ENCODE measurements at places on chromosomes 4 and X.

DNA sequence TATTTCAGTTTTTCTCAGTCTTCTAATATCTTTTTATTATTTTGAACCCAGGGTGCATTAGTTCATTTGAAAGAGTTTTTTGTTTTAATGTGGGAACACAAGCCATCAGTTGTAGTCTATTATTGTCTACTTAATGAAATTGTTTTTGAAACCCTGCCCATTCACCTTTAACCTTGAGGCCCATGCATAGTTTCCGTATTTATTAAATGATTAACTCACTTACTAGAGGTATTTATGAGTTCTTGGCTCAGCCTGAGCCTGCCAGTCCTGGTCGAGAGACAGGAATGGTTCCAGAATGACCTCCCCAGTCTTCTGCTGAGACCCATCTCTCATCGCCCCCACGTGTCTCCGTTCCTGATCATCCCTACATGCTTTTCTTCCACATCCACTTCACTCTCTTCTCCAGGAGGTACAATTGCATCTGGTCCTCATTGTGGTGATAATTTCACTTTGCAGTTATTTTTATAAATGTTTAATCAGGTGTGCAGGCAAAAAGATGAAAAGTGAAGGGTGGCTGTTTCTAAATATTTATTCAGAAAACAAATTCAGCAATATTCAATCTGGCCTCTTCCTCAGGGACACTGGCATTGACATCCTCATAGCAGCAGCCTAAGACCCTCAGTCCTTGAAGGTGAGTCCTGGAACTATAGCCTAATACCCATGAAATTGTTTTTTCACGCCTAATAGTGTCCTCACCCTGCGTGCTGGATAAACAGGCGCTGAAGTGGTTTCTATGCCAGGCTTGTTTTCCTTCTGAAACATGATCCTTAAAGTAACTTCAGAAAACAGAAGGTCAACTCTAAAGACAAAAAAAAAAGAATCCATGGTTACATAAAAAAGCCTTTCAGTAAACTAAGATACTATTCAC lies 112.8 kb downstream of the KDR start:
- no peak for DNase-seq

- peak; percentile 88 for DNase-seq
Observed at GRCh38 chrX:48937054-48937907, 18.5 kb upstream of the PIM2 start.

GRCh38 chrX:40153345-40154249 lies 55.8 kb upstream of the BCOR start:
- no peak for DNase-seq

DNA sequence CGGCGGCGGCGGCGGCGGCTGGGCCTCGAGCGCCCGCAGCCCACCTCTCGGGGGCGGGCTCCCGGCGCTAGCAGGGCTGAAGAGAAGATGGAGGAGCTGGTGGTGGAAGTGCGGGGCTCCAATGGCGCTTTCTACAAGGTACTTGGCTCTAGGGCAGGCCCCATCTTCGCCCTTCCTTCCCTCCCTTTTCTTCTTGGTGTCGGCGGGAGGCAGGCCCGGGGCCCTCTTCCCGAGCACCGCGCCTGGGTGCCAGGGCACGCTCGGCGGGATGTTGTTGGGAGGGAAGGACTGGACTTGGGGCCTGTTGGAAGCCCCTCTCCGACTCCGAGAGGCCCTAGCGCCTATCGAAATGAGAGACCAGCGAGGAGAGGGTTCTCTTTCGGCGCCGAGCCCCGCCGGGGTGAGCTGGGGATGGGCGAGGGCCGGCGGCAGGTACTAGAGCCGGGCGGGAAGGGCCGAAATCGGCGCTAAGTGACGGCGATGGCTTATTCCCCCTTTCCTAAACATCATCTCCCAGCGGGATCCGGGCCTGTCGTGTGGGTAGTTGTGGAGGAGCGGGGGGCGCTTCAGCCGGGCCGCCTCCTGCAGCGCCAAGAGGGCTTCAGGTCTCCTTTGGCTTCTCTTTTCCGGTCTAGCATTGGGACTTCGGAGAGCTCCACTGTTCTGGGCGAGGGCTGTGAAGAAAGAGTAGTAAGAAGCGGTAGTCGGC lies 528 bp downstream of the FMR1 start:
- no peak for DNase-seq

GRCh38 chrX:40966213-40966820 lies 118.9 kb upstream of the USP9X start:
- DNase-seq = no peak

DNA sequence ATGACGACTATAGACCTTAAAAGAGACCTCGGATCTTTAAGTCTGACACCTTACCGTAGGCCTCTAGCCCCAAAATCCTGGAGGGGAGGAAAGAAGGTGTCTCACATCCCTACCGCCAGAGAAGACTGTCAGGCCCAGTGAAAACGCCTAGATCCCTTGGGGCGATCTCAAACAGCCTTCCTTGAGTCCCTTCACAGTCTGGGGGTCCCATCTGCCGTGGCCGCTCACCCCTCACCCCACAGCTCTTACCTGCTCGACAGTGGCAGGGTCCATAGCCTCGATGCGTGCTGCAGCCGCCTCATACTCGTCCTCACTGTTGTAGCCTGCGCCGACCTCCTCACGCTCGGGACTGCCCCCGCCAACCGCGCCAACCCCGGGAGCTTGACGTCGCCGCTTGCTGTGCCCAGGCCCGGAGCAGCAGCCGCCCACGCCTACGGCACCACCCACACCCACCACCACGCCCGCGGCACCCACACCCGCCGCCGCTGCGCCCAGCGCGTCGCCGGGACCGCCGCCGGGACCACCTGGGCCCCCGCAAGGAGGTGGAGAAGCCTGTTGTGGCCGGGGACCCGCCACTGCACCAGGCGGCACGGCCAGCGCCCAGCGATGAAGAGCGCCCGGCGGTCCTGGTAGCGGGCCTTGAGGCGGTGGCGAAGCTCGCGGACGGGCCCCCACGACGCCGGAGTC lies 536 bp downstream of the OTUD5 start:
- no peak for DNase-seq

GRCh38 chr4:180380733-180381132 lies 1862.5 kb upstream of the TENM3 start:
- no peak for DNase-seq

GRCh38 chr4:94828882-94829281 lies 71.1 kb downstream of the BMPR1B start:
- DNase-seq = no peak

DNA sequence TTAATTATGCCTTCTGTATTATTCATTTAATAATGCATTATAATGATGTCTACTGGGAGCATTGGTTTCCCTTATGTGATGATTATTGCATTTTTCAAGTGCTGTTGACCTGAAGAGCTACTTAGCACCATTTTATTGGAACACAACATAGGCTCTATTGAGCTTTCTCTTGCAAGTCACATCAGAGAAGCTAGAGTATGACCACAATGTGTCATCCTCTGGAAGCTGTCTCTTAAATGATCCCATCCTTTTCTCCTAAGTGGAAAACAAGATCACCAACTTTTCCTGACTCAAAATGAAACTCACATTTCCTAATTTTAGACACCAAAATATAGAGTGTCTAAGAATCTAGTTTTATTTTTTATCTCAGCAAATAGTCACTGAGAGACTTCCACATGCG lies 1451.9 kb downstream of the PCDH7 start:
- no peak for DNase-seq

- DNase-seq = no peak
Observed at GRCh38 chr4:31124008-31124585, 403.9 kb downstream of the PCDH7 start.

DNA sequence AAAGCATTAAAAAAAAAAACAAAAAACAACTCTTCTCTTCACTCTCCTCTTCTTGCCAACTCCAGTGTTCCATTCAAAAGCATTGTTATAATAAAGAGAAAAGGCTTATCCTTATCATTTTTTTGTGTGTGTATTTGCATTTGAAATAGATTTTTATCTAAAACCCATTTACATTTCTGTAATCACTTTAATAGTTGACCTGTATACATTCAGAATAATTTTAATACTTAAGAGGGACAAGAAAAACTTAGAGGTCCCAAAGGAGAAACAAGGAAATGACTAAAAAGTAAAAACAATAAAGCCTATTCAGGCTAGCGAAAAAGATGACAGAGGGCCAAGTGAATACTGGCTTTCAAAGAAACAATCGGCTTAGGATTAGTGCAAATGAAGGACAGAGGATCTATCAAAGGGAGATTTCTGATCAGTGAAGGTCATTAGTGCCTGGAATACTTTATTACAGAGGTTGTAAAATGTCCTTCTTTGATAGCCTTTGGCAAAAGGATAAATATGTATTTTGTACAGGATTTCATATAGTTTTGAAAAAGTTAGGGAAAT lies 808.3 kb downstream of the RPA4 start:
- DNase-seq = no peak

DNA sequence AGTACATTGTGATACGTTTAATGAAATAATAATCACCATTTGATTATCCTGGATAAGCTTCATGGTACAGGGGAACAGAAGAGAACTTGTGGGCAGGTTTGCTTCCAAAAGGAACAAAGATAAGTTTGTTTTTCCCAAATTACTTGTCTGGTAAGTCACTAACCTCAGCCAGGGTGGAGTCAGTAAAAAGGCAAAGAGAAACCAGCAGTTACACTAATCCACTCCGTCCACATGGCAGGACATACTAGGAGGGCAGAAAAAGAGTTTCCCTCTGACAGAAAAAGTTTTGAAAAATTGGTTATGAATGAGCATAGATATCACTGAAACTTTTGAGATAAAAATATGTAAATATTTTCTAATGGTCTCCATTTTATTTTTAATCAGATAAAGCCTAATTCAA lies 285.9 kb downstream of the IL15 start:
- DNase-seq = no peak

- DNase-seq = no peak
Observed at GRCh38 chr4:89204624-89205023, 93.3 kb downstream of the TIGD2 start.

GRCh38 chr4:153825126-153825525 lies 36.2 kb upstream of the SFRP2 start:
- DNase-seq = no peak

- no peak for DNase-seq
Observed at GRCh38 chrX:149286940-149287349, 218.2 kb downstream of the IDS start.

GRCh38 chrX:115093191-115093590 lies 75.8 kb upstream of the IL13RA2 start:
- no peak for DNase-seq

- DNase-seq = no peak
Observed at GRCh38 chrX:23332101-23332887, 2.4 kb upstream of the PTCHD1 start.

DNA sequence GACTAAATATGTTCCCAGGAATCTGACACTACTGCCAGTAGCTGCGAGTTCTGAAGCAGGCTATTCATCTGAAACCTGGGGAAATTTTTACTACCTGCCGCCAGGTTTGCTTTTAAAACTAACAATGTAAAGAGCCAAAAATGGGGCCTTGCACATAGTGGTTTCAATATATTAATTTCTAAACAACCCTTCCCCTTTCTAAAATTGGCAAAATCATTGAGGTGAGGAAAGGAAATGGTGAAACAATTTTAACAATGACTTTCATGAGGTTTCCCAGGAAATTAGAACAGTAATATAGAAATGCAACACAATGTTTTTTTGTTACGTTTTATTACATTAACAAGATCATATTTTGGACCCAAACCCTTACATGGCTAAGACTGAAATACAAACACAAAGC lies 21.3 kb downstream of the FANCB start:
- DNase-seq = no peak

- no peak for DNase-seq
Observed at GRCh38 chrX:68098431-68098830, 334.9 kb downstream of the OPHN1 start.

- DNase-seq = no peak
Observed at GRCh38 chr4:41025824-41026223, 188.5 kb downstream of the APBB2 start.

GRCh38 chr4:42594888-42595287 lies 62.0 kb downstream of the ATP8A1 start:
- DNase-seq = no peak

- no peak for DNase-seq
Observed at GRCh38 chrX:18099745-18100144, 120.9 kb downstream of the BEND2 start.

DNA sequence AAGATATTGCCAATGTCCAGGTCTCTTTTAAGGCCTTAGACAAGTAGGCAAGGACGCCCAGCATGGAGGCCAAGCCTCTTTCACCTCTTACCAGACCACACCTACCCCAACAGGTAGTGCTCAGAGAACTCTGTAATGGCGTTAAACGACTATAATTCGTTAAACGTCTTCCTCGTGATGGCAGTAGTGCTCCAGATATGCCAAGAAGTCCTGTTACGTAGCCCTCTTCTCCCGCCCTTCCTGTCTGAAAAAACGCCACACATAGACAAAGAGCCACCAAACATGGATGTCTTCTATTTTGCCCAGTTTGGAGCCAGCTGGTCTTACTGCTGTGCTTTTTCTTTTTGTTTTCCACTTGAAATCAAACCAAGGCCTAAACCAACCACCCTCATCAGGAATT lies 190.7 kb downstream of the OR13H1 start:
- DNase-seq = no peak

- DNase-seq = no peak
Observed at GRCh38 chr4:137678796-137679195, 146.5 kb upstream of the PCDH18 start.

DNA sequence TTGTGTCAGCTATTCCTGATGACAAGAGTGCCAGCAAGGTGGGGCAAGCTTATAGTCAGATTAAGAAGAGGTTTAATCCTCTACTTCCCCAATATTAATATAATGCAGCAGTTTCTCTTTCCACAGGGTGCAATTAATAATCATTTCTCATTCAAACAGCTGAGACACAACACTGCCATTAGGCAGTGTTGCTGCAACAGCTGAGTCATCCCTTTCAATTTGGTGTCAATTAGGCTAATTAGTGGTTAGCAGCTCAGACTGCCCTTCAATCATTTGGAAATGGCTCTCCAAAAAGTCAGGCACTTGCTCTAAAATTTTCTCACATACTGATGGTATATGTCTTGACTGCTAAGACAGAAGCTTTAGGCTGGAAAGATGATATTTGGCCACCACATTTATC lies 265.7 kb upstream of the FAM241A start:
- no peak for DNase-seq

DNA sequence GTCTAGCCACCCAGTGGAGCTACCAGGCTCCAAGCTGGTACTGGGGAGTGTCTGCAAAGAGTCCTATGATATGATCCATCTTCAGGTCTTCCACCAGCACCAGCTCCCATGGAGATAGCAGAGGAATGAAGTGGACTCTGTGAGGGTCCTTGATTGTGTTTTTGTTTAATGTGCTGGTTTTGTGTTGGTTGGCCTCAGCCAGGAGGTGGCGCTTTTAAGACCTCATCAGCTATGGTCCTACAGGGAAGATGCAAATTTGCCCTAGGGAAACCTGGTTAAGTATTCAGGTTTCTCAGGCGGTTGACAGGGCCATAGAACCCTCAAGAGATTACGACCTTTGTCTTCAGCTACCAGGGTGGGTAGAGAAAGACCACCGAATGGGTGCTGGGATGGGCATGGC lies 1141.1 kb downstream of the STIM2 start:
- no peak for DNase-seq

GRCh38 chr4:169404960-169405359 lies 134.2 kb upstream of the SH3RF1 start:
- DNase-seq = no peak

DNA sequence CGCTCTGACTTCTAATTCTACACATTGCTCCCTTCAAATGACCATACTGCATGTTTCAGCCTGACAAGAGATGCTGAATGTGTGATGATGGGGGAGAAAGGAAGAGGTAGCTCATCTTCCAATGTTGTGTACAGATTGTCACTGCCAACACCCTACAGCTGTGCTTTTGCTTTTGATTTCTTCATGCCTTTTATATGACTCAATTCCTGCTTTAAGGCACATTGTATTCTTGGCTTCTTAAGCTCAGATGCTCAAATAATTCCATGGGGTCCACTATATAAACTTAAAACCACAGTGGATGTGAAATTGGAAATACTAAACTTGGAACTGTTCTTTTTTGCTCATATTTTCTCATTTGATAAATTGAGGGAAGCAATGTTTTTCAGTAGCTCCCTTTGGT lies 183.2 kb upstream of the WDFY3 start:
- DNase-seq = no peak
